ENCODE measurements at places on chromosomes 12 and 14.

DNA sequence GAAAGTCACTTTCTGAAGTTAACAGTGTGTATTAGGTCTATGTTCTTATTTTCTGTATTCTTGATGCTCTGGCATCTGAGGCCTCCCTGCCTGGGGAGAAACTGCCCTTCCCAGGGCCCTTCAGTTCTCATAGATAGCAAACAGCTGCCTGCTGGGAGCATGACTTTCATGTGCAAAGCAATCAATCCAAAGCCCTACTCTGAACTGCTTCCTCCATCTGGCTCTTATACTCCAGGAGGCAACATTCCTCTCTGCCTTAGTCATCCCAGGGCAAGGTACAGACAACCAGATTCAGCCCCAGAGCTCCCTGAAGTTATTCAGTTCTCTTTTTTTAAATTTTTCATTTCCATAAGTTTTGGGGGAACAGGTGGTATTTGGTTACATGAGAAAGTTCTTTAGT lies 41.7 kb upstream of the RIN3 start:
- no peak for DNase-seq

DNA sequence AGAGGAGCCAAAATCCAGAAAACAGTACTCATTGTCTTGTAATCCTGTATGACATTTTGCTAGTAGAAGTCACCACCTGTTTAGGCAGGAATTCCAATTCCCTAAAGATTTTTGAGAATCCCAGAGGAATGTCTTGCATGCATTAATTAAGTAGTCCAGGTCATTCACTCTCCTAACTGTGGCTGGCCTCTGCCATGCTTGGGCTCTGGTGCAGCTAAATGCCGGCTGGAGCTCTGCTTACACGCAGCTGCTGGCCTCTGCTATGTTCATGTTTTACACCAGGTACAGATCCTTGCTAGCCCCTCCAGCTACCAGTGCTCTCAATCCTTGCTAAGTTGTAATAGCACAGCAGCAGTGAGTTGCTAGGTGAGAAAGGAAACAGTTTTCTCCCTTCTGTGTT lies 16.3 kb upstream of the HIF1A start:
- DNase-seq, result no peak

- no peak for DNase-seq
These were observed 13.7 kb upstream of the OR6J1 start for GRCh38 chr14:22657861-22658260.

GRCh38 chr14:23085458-23085857 lies 9.5 kb downstream of the ACIN1 start:
- DNase-seq, result no peak

DNA sequence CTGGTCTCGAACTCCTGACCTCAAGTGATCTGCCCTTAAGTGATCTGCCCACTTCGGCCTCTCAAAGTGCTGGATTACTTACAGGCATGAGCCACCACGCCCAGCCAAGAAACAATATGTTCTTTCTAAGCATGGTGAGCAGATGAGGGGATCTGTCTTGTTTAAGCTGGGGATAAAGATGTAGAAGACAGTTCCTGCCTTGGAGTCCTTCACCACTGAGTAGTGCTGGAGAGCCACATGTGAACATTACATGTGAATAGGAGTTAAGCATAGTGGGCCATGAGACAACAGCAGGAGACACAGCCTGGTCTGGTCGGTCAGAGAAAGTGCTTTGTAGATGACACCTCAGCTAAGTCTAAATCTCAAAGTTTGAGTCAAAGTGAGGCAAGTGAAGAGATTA lies 26.0 kb downstream of the TMBIM6 start:
- DNase-seq, result no peak
